AG09319 (cell line): ENCODE measurements at places on chromosomes 11 and 22.

DNA sequence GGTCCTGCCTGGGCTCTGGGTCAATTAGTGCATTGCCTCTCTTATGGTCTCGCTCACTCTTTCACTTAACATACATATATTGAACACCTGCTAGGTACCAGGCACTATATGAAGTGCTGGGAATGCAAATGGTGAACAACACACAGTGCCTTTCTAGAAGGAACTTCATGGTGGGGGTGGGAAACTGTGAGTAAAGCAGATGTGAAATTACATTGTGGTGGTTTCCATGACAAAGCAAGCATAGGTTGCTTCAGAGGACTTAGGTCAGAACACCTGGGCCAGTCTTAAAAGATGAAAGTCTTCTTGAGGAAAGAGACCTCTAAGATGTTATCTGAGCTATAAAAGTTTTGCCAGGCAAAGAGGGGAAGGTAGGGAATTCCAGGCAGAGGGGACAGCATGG is 231.3 kb downstream of the BUD13 start:
- no peak for DNase-seq

DNA sequence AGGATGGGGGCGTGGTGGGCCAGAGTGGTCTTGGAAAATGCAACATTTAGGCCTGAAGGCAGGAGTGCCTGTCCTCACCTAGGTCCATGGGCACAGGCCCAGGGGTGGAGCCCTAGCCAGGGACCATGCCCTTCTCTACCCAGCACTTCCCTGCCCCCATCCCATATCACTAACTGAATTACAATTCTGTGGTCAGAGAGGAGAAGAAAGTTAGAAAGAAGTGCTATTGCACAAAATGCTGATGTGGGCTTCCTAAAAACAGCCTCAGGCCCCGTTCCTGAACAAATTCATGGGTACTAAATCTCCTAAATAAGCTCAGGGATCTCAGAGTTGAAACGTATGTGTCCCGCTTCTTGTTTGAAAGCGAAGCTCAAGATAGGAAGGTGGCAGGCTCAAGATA is 3.5 kb upstream of the ASRGL1 start:
- DNase-seq: no peak

GRCh38 chr11:129569007-129569406 is 193.4 kb downstream of the BARX2 start:
- DNase-seq: no peak

- DNase-seq: no peak
Measured at GRCh38 chr11:28701760-28702449, 593.7 kb downstream of the METTL15 start.

- DNase-seq: no peak
Measured at GRCh38 chr11:75159151-75159953, 8.4 kb downstream of the SLCO2B1 start.

DNA sequence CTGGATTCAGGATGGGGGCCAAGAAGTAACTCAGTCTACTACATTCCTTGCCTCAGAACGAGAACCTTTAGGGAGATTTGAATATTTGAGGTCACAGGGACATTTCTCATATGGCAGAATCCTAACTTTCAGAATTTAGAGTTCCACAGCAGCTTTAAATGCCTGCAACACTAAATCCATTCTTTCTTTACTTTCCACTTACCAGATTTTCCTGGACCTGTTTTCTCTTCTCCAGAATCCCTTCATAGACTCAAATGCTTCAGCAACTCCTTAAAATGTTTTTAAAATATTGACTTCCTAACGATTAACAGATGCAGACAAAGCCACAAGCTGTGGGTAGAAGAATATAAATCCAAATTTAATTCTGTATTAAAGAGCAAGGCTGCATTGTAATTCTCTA is 63.1 kb downstream of the PRSS23 start:
- DNase-seq: no peak

DNA sequence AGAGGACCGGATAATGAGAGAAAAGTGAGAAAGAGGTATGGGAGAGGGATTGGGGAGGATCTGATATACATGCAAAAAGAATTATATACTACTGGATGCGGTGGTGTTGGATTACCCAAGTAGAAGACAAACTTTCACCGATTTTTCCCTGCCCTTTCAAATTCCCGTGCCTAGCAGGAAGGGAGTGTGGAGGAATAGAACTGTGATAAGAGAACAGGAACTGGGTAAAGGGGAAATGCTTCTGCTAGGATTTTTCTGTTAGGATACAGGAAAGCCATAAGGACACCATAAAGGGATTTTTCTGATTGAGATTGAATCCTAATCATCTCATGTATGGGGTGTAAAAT is 480 bp upstream of the MTMR2 start:
- DNase-seq: no peak

DNA sequence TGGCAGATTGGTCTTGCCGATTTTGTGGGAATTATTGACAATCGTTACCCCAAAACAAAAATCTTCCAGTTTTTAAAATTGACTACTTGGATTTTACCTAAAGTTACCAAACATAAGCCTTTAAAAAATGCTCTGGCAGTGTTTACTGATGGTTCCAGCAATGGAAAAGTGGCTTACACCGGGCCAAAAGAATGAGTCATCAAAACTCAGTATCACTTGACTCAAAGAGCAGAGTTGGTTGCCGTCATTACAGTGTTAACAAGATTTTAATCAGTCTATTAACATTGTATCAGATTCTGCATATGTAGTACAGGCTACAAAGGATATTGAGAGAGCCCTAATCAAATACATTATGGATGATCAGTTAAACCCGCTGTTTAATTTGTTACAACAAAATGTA is 37.2 kb downstream of the IGLL1 start:
- DNase-seq: no peak

- no peak for DNase-seq
Measured at GRCh38 chr22:25818541-25818940, 76.6 kb downstream of the MYO18B start.

DNA sequence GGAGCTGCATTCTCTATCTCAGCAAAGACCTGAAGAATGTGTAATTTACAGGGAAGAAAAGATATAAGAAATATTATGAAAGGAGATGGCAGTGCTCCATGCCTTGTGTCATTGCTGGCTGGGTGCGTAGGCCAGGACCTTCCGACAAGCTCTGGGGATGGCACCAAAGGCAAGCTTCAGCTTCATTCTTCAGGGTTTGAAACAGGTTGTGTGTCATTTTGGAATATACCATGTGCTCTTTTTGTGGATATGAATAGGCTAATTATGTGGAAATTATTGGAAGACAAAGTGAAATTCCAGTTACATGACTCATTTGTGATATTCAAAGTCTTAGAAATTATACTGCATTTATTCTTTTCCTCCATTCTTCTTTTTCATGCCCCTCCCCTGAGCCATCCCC is 5.7 kb upstream of the KIRREL3 start:
- no peak for DNase-seq

DNA sequence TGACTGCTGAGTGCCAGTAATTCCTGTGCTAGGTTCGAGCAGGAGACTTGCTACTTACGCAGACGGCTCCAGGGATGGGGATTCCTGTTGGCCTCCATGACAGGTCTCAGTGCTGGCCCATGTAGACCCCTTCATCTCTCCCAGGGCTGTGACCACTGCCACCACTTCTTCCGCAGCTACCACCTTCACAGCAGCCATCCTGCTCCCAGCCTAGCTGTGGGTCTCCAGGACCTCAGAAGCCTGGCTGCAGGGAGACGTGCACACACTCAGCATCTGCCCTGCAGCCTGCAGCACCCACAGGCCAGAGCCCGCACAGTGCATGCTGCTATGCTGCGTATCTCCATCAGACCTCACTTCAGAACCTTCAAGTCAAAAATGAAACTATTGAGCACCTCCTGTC is 1503.9 kb downstream of the BRD1 start:
- DNase-seq: no peak

DNA sequence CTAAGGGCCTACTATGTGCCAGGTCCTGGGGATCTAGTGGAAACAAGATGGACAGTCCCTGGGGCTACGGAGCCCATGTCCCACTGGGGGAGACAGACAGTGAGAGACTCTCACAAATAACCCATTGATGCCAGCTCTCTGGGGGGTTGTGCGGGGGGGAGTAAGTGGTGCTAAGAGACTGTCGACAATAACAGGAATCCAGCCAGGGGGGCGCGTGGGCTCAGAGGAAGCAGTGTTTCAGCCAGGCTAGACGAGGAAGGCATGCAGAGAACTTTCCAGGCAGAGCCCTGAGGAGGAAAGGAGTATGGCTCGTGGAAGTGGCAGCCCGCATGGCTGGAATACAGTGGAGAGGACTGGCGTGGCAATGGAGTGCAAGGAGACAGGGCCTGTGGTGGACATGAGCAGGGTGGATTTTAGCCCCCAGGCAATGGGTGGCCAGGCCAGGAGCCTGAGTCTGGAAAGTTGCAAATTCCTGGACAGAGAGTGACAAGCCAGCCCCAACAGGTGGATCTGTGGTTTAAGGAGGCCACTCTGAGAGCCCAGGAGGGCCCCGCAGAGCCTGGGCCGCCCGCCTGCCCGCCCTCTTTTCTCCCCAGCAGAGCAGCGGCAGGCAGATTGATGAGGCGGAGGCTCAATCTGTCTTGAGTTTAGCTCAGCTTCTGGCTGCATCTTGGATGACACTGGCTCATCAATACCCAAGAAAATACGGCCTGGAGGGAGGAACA is 40.0 kb upstream of the TCF20 start:
- DNase-seq: no peak

GRCh38 chr11:69283446-69283845 is 10.5 kb upstream of the MYEOV start:
- DNase-seq: no peak

DNA sequence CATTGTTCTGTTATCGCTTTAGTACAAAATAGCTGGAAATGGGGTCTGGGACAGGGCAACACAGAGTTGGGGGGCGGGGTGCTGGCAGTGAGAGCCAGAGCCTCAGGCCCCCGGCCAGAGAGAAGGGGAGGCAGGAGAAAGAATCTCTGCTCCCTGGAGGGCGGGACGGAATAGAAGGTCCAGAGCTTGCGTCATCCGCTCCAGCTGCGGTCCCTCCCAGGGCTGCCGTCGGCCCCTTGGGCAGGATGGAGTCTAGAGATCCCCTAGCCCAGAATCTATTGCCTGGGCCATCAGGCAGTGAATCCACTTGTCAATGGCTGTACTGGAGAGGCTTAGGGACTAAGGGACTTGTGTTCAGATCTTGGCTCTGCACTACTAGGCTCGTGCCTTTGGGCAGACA is 5.0 kb downstream of the TP53I11 start:
- no peak for DNase-seq

GRCh38 chr11:14317659-14318325 is 41.2 kb downstream of the RRAS2 start:
- no peak for DNase-seq

GRCh38 chr22:32617271-32617670 is 142.7 kb downstream of the FBXO7 start:
- DNase-seq: no peak

- no peak for DNase-seq
Measured at GRCh38 chr11:88819616-88820015, 246.2 kb downstream of the GRM5 start.

DNA sequence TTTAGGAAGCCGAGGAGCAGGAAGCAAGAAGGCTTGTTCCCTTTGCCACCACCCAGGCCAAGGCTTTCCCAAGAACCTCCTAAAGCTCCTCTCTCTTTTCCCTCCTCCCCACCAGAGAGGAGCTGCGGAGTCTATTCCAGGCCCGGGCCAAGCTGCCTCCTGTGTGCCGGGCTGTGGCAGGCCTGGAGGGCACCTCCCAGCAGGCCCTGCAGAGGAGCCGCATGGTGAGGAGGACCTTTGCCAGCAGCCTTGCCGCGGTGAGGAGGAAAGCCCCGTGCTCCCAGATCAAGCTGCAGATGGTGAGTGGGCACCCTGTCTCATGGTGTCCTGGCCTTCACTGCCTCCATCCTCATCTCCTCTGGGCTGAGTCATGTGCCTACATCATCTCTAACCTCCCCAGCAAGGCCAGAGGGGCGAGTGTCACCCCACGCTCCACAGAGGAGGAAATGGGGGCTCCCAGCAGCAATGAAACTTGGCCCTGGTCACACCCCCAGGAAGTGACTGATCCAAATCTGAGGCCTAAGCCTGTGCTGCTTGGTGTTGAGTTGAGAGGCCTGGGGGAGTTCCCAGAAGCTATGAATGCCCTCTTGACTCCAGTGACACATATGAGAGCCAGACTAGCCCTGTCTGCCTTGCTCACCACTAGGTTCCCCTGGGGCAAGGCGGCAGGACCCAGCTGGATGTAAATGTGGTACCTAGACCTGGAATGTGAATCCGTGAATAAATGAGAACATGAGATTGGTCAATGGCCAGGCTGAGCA is 104.2 kb downstream of the MYO18B start:
- no peak for DNase-seq

- DNase-seq: no peak
Measured at GRCh38 chr22:27612115-27612514, 189.4 kb downstream of the MN1 start.

GRCh38 chr11:93652679-93653078 is 8.8 kb upstream of the CEP295 start:
- DNase-seq: no peak

DNA sequence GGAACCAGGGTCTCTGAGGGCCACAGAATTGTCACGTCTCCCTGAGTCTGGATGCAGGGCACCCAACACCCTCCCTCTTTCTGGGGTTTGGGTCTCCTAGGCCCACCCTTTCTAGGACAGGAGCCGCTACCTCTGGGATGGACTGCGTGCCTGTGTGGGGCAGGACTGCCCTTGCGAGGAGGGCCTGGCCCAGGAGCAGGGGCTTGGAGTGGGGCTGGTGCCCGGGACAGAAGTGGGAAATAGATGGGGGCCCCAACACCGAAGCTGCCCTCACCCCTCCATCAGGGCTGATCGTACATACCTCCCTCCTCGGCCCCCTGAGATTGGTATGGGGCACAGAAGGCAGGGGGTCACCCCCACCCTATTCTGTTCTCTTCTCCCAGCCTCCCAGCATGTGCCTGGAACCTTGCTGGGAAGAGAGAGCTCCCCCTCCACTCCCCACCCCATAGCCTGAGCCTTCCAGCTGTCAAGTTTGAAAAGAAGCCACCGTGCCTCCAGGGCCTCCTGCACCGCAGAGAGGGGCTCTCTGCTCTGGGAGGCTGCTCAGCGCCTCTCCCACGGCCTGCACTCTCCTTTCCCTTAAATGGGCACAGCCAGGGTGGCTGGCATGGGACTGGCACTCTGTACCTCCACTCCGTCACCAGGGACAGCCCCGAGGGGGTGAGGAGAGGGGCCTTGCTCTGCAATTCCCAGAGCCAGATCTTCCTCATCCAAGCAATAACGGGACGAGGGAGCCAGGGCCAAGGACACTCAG is 1.8 kb downstream of the LRRC10B start:
- no peak for DNase-seq
